Mesendoderm (in vitro differentiated cells): ENCODE measurements at places on chromosomes 6 and 20.

DNA sequence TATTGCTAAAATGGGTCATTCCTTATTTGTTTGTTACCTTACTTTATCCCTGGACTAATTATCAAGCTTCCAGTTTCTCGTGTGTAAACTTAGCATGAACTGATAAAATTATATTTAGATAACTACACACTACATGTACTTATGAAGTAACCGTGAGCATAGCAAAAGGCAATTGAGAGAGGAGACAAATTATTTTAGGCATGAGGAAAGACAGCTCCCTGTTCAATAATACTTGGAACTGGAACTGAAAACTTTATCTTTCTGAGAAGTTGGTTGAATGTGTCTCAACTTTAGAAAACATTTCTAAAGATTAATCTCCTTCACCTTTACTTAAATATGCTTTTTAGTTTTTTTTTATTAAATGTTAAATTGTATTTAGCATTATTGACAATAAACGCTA lies 11.4 kb downstream of the CRISP3 start:
- DNase-seq, result no peak

DNA sequence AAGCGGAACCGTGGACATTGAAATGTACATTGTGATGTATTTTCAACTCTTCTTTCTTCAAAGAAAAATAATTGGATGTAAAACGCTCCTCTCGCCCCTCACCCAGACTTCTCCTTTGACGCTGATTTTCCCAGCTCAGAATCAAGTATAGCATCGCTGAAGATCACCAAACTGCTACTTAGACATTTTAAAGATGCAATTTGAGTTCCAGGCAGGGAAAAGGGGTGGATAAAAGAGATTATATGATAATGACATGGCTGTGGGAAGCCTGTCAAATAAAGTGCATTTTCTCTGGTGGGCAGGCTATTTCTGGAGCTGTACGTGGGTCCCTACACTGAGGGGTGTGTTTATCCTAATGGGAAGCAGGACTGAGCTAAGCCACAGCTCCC lies 240.4 kb downstream of the CDC5L start:
- DNase-seq, result no peak

DNA sequence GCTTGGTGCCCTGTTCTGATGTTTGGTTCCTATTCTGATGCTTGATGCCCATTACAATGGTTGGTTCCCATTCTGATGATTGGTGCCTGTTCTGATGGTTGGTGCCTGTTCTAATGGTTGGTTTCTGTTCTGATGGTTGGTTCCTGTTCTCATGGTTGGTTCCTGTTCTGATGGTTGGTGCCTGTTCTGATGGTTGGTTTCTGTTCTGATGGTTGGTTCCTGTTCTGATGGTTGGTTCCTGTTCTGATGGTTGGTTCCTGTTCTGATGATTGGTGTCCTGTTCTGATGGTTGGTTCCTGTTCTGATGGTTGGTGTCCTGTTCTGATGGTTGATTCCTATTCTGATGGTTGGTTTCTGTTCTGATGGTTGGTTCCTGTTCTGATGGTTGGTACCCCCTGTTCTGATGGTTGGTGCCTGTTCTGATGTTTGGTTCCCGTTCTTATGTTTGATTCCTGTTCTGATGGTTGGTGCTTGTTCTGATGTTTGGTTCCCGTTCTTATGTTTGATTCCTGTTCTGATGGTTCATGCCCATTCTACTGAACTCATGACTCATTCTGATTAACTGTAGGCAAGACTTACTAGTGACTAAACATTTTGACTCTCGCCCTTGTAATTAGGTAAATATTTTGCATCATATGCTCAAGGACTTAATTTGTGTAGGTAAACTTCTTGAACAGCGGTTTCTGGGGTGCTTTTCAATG lies 146.2 kb downstream of the DLL1 start:
- no peak for DNase-seq

DNA sequence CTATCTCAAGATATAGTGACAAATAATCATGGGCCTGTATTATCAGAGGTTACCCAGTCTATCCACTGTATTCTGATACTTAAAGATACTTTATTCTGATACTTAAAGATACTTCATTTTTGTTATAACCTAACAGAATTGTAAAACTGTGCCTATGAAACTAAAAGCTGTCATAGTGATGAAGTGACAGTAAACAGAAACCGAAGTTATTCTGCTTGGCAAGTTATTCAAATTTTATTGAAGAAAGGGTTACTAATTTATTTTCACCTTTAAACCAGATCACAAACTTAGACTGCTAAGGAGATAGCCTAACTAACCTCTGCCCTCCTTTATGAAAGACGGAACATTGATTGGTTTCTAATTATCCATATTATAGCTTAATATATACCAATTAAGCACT lies 604.6 kb upstream of the IMPG1 start:
- no peak for DNase-seq

GRCh38 chr20:35660122-35660937 lies 4.4 kb downstream of the CPNE1 start:
- no peak for DNase-seq

GRCh38 chr20:9140162-9140760 lies 71.4 kb downstream of the PLCB4 start:
- DNase-seq, result peak; percentile 52

DNA sequence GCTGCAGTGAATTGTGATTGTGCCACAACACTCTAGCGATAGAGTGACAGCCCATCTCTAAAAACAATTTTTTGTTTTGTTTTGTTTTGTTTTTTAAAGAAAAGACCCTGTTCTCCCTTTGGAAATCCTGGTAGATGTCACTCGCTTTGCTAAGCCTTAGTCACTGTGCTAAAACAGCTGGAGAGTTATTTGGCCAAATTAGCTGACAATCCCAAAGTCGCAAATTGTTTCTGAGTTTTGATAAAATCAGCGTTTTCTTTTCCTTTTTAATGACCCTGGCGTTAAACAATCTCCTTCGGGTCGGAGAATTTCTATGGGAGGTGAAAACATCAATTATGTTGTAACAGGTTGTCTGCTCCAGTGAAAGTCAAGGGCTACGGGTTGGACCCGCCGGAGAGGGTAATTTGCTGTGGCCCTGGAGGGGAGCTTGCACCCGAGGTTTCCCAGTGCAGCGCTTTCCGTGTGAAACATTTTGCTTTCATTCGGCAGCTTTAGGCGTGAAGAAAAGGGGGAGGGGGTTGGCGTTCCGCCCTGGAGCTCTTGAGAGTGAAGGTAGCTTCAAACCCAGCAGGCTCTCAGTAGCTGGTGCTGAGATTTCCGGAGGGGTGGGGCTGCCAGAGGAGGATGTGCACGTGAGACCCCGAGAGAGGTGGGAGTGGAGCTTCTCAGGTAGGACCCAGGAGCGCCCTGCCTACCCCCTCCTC lies 296.6 kb downstream of the PHACTR1 start:
- DNase-seq, result peak; percentile 72

GRCh38 chr20:62658593-62659178 lies 16.4 kb downstream of the SLCO4A1 start:
- no peak for DNase-seq

DNA sequence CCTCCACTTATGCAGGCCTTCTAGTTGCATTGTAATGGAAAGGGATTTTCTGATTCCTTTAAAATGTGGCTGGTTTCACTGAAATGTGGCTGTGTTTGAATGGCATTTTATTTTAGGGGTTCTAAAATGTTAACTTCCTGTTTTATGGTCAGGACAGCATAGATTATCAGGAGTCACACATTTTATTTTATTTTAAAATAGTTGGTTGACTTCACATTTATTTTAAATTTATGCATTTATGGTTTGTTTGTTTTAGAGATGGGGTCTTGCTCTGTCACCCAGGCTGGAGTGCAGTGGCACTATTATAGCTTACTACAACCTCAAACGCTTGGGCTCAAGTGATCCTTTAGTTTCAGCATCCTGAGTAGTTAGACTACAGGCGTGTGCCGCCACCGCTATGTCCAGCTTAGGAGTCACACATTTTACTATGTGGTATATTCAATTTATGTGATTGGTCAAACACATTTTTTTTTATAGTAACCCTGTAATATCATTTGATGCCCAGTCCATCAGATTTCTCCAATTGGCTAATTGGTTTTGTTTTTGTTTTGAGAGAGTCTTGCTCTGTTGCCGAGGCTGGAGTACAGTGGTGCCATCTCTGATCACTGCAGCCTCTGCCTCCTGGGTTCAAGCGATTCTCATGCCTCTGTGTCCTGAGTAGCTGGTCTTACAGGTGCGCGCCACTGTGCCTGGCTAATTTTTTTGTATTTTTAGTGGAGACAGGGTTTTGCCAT lies 2.3 kb downstream of the DTD1 start:
- no peak for DNase-seq

- DNase-seq, result peak; percentile 91
These were observed 6.6 kb upstream of the ZNF184 start for GRCh38 chr6:27479319-27480182.

DNA sequence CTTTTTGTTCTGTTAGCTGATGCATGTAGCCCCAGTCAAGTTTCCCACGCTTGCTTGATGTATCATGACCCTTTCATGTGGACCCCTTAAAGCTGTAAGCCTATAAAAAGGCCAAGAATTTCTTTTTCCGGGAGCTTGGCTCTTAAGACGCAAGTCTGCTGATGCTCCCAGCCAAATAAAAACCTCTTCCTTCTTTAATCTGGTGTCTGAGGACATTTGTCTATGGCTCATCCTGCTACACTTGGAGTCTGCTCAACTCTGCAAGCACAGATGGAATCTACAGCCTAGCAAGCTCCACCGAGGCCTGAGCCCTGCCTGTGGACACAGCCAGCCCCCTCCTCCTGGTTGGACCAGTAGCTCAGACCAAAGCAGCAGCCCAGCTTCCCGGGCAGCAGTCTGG lies 3.4 kb downstream of the CST2 start:
- DNase-seq, result no peak

DNA sequence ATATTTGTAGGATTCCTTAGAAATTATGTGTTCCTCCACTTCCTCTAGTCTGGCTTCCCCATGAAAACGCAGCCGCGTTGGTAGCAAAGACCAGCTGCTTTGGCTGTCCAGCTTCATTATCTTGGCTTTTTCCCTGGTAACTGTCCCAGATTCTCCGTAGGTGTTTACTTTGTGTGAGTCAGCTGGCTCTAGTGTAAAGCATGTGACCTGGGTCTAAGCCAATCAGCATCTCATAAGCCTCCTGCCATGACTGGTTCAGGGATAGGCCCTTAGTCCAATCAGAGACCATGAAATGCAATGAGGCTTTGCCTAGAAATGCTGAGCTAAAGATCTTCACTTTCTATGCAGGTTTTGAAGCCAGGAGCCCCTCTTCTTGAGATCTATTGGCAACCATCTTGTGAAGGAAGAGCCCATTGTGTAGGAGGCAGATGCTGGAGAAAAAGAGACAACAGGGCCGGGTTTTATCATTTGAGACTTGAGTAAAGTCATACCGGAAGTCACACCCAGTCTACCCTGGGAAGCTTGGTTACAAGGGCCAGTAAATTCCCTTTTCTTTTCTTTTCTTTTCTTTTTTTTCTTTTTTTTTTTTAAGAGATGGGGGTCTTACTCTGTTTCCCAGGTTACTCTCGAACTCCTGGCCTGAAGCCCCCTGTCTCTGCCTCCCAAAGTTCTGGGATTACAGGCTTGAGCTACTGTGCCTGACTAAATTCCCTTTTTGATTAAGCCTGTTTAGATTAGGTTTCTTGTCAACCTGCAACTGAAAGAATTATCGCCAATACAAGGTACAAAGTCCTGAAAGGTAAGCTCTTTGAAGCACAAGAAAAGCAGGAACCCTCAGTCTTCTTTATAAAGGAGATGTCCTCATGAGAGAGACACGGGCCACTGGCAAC lies 256.5 kb upstream of the RREB1 start:
- peak; percentile 51 for DNase-seq

- no peak for DNase-seq
These were observed 202.8 kb downstream of the BTBD9 start for GRCh38 chr6:38436726-38437465.

DNA sequence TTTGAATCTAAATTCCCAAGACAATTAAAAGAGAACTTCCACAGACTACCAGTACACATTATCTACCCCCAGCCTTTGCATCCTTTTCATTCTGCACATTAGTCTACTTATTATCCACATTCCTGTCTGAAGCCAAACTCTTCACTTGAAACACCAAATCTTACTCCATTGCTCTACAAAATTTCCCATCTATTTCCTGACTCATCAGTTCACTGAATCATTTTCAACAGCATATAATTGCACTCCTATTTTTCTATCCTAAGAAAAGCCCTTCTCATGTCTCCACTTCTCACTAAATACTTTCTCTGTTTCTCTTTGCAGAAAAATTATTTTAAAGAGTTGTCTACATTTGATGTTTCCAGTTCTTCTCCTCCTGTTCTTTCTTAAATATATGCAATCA lies 239.4 kb upstream of the FERMT1 start:
- DNase-seq, result no peak

- peak; percentile 10 for DNase-seq
These were observed 49.2 kb upstream of the CST5 start for GRCh38 chr20:23928788-23929187.

DNA sequence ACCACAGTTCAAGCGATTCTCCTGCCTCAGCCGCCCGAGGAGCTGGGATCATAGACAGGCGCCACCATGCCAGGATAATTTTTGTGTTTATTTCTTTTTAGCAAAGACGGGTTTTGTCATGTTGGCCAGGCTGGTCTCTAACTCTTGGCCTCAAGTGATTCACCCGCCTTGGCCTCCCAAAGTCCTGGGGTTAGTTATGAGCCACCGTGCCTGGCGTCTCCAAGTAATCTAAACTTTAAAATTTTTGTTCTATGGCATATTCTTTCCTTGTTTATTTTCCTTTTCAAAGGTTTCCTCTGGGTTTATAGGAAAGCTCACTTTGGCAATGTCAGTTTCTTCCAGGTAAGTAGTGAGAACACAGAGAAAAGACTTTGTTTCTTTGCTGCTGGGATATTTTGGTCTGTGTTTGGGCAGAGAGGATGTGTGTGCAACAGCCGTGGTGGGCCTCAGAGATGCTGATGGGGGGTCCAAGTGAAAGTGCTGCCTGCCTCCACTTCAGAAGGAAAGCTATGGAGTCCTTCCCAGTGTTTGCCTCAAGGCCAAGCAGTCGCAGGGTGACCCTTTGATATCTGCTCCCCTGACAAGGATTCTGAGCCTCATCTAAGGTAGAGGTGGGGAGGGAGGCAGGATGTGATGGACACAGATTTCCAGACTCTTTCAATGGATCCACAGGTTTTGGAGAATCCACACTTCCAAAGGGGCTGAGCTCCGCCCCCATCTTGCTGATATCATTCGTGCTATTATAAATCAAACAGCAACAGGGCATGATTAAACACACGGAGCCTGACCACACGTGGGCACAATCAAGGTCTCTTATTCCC lies 2.3 kb downstream of the LRP11 start:
- DNase-seq, result no peak

GRCh38 chr6:53326372-53327016 lies 22.3 kb downstream of the ELOVL5 start:
- peak; percentile 91 for DNase-seq

DNA sequence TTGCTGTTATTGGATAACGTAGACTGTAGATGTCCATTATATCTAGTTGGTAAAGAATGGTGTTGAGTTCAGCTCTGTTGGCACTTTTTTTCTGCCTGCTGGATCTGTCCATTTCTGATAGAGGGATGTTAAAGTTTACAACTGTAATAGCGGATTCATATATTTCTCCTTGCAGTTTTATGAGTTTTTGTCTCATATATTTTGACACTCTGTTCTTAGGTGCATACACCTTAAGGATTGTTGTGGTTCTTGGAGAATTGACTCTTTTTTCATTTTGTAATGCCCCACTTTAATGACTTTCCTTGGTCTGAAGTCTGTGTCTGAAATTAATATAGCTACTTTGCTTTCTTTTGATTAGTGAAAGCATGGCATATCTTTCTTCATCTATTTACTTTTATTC lies 16.1 kb downstream of the STXBP5 start:
- no peak for DNase-seq
